ENCODE measurements at places on chromosomes 4 and X.

GRCh38 chr4:82358847-82359246 lies 14.9 kb downstream of the HNRNPD start:
- DNase-seq: no peak

- DNase-seq: no peak
Measured at GRCh38 chr4:10893395-10893794, 208.8 kb upstream of the CLNK start.

DNA sequence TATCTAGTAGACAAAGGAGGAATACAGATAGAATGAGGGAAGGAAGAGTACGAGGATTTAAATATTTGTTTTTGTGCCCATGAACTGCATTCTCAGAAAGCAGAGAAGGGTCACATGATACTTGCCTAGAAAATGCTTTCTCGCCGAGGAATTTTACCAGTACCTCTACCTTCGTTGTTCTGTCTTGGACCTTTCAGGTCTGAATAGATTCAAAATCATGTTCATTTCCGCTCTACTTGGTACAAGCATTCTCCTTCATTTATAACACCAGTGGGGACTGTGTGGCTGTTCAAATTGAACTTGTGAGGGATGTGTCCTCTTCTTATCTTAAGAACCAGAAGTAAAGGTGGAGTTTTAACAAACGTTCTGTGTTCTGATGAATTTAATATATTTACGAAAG lies 1.9 kb downstream of the USP38 start:
- no peak for DNase-seq

DNA sequence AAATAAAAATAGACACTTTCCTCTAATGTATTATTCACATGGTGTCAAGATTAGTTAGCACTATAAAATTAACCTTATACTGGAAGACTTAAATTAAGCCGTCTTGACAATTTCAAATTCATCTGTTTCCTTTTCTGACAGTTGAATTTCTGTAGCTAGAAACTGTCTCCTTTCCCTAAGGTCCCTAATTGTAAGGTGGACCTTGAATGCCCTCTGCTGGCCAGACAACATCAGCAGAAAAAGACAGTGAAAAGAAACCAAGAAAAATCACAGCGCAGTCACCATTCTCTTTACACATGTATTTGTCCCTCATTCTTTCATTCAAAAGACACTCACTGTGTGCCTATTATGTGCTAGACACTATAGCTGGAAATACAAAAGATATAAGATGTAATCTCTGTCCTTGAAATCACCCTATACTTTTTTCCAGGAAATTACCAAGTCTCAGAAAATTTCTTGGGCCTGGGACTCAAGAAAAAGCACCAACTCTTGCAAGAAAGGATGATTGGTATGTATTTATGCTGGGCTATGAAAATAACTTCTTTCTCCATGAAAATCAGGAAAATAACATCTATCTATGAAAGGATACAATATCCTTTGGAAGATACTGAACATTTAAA lies 32.7 kb upstream of the AMBN start:
- DNase-seq: peak; percentile 15

GRCh38 chr4:100935090-100935489 lies 412.2 kb downstream of the PPP3CA start:
- no peak for DNase-seq

GRCh38 chrX:23789386-23790154 lies 6.6 kb downstream of the SAT1 start:
- no peak for DNase-seq

DNA sequence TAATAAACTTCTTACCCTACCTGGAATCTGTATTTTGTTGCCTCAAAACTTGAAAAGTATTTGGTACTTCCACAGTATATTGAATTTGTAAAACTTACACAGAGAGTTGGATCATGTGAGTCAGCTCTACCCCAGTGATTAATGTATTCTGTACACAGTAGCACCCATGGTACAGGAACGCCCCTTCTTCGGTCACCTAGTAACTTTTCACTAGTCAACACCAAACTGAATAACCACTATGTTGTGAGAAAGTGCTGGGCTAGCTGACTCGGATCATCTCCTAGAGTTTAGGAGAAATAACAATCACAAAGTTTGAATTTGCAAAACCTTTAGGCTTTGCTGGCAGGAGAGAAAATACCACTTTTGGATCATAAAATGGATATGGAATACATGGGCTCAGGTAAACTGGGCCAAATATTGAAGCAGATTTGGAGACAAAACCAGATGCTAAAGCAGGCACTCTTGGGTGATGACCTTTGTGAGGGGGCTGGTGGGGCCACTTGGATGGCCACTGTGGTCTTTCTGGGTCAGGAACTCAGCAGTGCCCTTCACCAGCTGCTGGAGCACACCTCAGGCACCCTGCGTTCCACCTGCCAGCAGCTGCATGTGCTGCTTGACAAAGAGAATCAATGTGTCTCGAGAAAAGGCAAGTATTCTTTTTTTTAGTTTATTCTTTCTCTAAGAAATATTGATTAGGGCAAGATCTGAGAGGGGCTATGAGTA lies at the start of gene DTHD1:
TSS of gene DTHD1 (plus strand) at position 233 of the 723 bp plus-strand sequence. CDS start at position 376, 143 bp downstream.
- no peak for DNase-seq

- DNase-seq: no peak
Measured at GRCh38 chr4:19358015-19358414, 893.7 kb upstream of the SLIT2 start.

- no peak for DNase-seq
Measured at GRCh38 chr4:15636818-15637217, 18.3 kb downstream of the FBXL5 start.

- no peak for DNase-seq
Measured at GRCh38 chr4:40998675-40999358, 215.5 kb downstream of the APBB2 start.

DNA sequence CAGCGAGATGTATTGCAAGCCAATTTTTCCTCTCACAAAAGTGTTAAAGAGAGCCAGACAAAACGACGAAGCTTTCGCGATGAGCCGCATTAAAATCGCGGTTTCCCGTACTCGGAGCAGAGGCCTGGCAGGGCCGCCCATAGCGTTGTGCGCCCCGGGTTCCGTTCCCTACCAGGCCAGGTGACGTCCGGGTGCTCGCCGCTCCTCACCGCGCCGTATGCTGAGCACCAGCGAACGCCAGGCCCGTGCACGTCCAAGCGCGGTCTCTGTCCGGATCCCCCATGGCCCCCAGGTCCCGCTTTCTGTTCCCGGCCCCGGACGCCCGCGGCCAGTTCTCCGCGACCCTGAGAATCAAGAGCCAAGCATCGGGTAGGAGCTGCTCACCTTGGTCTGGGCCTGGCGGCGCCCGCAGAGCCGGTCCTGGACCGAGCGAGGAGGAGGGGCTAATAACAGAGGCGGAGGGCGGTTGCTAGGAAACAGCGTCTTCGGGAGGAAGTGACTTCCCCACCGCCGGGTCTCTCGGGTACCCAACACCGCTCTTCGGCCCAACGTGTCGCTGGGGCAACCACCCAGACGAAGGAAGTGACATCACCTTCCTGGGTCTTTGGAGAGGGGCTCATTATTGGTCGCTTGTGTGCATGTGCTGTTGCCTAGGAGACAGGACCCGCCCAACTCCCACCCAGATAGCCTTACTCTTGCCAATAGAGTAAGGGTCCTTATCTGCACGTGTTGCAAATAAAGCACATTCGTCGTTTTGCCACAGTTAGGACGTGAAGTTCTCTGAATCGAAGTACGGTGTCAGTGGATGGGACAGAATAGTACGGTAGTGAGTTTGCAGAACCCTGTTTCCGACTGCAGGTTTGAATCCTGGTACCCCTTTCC lies at the start of gene MAP9:
TSS of gene MAP9 (minus strand) at position 579 of the 882 bp plus-strand sequence. CDS start 1,115 bp downstream, outside the sequence.
- peak; percentile 85 for DNase-seq

- no peak for DNase-seq
Measured at GRCh38 chrX:13123857-13124345, 79.5 kb upstream of the FAM9C start.

- DNase-seq: no peak
Measured at GRCh38 chr4:38177641-38178391, 217.6 kb downstream of the PTTG2 start.

DNA sequence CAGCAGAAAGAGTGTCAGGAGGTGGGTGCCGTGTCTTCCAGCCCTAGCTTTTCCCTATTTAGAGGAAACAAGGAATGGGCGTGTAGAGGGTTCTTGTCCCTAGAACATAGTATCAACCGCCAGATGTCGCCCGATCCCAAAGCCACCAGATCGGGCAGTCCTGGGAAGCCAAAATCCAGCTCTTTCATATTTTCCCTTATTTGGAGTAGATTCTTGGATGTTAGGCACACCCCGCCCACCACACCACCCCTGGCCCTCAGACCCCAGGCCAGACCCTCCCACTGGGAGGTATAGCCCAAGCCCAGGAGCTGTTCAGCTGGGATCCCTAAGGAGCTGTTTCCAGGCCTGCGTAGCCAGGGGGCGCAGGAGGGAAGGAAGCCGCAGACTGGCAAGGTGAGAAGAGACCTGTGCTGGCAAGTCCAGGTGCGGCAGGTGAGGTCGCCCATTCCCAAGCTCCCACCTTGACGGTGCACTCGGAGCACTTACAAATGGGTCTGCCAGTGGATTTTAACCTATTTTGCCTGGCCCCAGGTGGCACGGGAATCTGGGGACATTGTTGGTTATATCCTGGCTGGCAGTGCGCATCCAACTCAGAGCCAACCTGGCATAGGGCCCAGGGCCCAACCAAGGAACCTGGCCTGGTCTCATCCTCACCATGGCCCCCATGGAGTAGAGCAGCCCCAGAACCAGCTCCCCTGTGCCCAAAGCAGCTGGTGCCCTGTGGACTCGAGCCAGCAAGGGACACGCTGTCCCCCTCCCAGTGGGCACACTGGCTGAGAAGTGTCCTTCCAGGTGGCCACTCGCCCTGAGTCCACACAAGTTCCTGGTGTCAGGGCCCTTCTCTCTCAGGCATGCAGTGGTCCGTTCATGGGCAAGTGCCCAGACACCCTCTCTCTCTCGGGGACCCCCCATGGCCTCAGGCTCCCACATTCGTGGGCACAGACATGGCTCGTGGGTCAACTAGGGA lies 811 bp downstream of the FLNA start:
- DNase-seq: peak; percentile 40

DNA sequence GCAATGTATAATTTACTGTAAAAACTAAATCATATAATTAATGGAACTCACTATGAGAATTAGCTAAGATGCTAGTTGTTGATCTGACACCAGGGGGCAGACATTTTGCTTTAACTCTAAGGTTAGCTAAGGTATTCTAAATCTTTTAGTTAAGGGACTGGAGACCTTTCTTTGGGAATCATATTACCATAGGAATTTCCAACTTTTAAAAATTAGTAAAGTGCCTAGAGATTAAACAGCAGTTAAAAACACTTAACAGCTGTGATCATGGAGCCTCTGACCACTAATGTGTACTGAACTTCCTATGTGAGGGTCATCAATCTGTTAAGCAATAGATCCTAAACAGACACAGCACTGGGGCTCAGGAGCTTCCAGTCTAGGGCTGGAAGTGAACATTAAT lies 226.6 kb downstream of the NSUN7 start:
- peak; percentile 43 for DNase-seq

DNA sequence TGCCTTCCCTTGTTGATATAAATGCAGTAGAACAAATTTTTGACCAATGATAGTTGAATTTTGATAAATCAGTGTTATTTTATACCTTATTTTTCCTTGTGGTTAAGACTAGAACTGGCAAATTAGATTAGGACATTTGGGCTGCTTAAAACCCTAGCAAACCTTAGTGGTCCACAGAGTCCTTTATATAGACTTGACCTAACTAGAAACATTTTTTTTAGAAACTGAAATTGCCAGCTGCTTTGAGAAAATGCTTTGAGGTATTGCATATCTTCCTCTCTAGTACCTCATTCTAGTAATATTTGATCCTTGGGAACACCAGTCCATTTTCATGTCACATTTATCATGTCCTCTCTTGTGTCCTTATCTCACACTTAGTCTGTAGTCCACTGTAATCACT lies 580.3 kb downstream of the FSTL5 start:
- no peak for DNase-seq

DNA sequence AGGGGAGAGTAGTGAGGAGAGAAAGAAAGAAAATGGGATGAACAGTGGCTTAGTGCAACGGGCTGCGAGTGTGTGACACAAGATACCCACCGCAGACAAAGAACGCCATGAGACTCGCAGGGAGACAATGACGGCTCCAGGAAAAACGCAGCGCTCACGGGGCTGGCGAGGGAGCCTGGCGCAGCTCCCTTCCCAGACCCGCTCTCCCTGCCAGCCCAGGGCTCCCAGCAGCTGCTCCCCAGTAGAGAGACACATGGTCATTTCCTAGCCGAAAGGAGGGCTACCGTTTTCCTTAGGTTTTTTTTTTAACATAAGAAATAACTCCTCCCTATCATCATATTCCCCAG lies 149.5 kb downstream of the MAML3 start:
- no peak for DNase-seq

GRCh38 chr4:24853142-24853541 lies 57.8 kb downstream of the SOD3 start:
- no peak for DNase-seq

DNA sequence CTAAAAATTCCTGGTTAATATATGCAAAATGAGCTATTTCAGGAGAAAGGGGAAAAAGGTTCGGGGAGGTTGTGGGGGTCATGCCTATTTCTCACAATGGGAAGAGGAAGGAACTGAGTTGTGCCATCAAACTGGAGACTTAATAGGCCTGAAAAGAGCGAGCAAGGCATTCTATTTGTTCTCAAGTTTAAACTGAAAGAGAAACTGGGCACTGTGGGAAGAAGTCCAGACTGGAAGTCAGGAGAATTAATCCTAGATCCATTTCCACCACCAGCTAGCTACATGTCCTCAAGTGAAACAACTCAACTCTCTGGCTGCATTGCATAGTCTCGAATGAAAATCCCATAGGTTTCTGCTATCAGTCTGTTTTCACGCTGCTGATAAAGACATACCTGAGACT lies 50.6 kb downstream of the PPARGC1A start:
- no peak for DNase-seq

DNA sequence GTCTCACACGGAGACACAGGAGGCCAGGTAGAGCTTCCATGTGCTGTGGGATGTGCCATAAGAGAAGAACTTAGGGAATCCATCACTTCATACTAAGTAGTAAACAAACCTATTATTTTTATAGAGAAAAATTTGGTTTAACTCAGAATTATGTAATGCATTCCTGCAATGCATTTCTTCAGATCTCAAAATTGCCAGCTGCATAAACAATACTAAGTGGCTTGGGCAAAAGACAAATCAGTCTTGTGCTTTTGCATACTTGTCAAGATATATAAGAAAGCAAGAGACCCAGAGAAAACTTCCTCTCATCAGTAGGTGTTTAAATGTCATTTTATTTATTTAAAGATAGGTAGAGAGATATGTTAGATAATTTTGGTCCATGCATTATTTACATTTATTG lies 382.1 kb upstream of the CTSO start:
- DNase-seq: no peak

- no peak for DNase-seq
Measured at GRCh38 chr4:186979961-186980745, 256.5 kb upstream of the FAT1 start.

- no peak for DNase-seq
Measured at GRCh38 chrX:130623518-130623917, 221.7 kb downstream of the RBMX2 start.

GRCh38 chr4:53039741-53040458 lies 177.8 kb downstream of the RASL11B start:
- DNase-seq: no peak
